NCI-H2227 treated with DMSO at 0.1 percent for 48 hours (cell line): ENCODE measurements at places on chromosomes 5 and 9.
A peak's percentile ranks its signal among the peaks of the same experiment; 100 is the strongest.

- no peak for DNase-seq
Measured at GRCh38 chr9:133102190-133103021, 18.6 kb downstream of the RALGDS start.

GRCh38 chr5:820245-820644 lies 30.5 kb downstream of the ZDHHC11 start:
- no peak for DNase-seq

DNA sequence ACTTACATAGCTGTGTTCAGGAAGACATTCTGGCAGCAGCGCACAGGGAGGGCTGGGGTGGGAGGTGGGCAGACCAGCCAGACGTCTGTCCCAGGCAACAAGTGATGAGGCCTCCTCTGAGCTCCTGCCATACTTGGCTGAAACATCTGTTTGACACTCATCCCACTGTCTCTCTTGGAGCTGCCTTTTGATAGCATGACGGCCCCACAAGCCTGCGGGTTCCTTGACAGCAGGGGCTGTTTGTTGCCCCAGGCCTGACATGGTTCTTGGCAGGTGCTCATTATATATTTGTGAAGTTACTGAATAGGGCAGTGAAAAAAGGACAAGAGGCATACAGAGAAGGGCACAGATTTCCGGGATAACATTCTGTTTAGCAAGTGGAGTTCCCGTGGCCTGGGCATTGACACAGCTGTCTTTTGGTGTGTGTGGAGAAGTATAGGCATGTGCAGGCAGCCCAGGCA lies 22.2 kb upstream of the B4GALT1 start:
- no peak for DNase-seq

- no peak for DNase-seq
Measured at GRCh38 chr9:89903141-89903475, 298.3 kb downstream of the GADD45G start.

DNA sequence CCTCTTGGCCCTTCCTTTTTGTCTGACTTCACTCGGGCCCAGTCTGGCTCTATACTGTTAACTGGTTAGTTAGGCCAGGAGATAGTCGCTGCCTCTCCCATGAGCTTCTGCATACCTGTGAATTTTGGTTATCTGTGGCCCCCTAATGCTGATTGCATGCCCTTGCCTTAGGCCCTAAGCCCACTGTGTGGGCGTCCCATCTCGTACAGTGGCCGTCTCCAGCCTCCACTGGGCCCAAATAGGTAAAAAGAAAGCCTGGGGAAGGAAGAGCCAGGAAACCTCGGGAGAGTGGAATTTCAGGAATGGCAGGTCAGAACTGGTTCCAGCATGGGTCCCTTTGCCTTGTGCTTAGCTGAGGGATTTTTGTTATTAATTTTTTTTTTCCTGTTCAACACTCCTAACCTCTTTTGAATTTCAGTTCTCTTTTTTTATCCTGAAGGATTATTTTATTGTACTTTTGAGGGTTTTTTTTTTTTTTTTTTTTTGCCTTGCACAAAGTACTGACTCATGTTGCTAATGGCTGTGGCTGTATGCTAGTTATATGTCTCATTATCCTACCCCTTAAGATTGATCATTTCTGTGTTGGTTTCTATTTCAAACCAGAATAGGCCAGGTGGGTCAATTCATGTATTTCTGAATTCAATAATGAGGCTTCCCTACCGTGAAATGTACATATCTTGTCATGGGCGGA lies 3.4 kb downstream of the PRRC2B start:
- DNase-seq: no peak

- peak; percentile 17 for DNase-seq
Measured at GRCh38 chr9:5442400-5443011, 4.8 kb upstream of the PLGRKT start.

- DNase-seq: no peak
Measured at GRCh38 chr9:125435776-125436612, 174.4 kb downstream of the GAPVD1 start.

- no peak for DNase-seq
Measured at GRCh38 chr9:115018547-115019435, 88.4 kb upstream of the TNFSF8 start.

DNA sequence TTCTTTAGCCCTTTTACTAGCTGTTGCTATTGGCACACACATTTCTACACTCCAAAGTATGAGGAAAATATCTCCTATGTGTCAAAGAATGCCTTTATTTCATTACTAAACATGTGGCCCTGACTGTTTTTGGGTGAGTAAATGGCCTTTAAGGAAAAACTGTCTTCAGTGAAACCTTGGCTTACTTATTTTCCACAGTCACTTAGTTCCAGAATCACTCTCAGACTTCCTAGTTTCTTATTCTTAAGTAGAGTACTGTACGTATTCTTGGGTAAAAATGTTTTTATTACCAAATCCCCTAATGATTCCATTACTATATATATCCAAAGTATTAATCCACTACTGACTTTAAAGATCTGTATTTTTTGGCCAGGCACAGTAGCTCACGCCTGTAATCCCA lies 27.5 kb downstream of the ERP44 start:
- no peak for DNase-seq

GRCh38 chr5:115838885-115839518 lies 2.4 kb downstream of the ATG12 start:
- DNase-seq: peak; percentile 35

DNA sequence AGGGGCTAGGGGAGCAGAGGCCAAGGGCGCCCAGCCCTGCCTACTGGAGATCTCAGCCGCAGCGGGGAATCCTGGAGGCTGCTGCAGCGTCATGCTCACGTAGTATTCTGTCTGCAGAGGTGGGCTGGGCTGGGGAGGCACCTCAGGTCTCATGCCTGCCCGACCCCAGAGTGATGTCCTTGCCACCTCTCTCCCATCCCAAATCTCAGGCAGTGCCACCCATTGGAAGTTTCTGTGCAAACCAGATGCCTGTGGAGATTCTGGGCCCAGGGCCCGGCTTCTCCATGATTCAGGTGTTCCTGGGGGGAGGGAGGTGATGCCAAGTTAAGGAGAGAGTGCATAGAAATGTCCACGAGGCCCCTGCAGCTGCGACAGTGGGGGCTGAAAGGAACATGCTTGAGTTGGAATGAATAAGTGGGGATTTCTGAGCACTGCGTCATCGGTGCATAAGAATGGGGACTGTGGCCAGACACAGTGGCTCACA lies 72.0 kb downstream of the ANKRD33B start:
- DNase-seq: no peak

- DNase-seq: no peak
Measured at GRCh38 chr5:43171926-43172325, 20.1 kb upstream of the NIM1K start.

DNA sequence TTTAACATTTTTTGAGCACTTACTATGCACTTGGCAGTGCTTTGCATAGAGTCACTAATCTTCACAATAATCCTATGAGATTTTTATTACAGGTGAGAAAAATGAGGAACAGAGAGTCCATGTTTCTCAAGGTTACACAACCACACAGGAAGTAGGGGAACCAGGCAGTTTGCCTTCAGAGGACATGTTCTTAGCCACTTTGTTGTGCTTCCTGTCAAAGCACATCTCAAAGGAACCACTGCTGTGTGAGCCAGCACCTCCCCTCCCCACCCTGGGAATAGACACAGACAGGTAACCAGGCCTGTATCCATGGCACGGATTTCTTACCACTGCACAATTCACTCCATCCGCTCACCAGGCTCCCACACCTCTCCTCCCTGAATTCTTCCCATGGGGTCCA lies 6.3 kb upstream of the DNAJB5 start:
- no peak for DNase-seq

DNA sequence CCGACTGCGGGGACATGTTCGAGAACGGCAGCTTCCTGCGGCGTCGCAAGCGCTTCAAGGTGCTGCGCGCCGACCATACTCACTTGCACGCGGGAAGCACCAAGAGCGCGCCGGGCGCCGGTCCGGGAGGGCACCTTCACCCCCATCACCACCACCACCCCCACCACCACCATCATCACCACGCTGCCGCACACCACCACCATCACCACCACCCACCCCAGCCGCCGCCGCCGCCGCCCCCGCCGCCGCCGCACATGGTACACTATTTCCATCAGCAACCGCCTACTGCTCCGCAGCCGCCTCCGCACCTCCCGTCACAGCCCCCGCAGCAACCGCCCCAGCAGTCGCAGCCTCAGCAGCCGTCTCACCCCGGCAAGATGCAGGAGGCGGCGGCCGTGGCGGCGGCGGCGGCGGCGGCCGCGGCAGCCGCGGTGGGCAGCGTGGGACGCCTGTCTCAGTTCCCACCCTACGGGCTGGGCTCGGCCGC lies 514 bp downstream of the FOXB2 start:
- DNase-seq: no peak

- no peak for DNase-seq
Measured at GRCh38 chr5:12999667-13000066, 944.8 kb downstream of the DNAH5 start.

DNA sequence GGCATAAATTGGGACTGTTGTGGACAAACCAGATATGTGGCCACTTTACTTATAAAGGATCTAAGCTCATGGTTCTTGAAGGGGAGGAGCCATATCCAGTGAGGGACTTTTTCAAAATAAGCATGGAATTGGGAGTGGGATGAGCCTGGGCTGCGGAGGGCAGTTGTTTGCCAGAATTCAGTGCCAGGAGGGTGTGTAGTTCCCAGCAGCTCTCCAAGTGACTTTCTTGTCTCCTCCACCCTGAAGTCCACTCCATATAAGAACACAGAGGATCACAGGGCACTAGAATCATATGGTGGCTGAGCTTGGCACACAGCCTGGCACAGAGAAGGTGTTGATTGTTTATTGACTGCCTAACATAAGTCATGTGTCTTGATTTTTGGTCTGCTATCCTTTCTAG lies 121.1 kb downstream of the CAVIN4 start:
- no peak for DNase-seq

- no peak for DNase-seq
Measured at GRCh38 chr9:114518599-114519022, 13.3 kb upstream of the WHRN start.

DNA sequence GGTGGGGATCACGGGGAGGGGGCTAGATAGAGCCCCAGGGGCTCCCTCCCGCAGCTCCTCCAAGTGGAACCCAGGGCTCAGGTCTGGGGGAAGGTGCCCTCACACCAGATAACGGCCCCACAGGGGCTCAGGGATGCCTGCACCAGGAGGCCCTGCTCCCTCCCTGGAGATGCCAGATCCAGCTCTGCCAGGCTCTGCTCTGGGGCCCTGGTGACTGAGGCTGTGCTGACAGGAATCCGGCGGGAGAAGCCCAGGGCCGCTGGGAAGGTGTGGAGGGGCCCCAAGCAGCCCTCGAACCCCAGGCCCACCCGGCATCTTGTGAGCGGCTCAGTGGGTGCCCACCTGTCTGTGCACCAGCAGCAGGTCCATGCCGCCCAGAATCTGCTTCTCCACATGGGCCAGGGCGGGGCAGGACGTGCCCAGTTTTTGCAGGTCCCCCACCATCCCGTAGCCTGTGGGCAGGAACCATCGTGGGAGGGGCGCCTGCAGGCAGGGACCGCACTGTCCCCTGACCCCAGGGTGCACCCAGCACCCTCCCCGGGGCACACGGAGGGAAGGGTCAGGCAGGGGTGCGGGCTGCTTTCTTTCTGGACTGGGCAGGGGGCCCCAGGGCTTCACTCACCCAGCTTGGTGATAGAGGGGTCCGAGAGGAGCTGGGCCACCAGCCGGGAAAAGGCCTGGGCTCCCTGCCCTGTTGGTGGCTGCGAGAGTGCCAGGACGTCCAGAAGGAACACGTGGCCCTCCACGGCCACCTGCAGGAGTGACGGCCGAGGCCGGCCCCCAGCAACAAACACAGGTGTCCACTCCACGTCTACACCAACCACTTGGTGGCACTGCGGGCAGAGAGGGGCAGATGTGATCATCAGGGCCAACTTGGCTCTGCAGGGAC lies 48.9 kb upstream of the NRARP start:
- no peak for DNase-seq

DNA sequence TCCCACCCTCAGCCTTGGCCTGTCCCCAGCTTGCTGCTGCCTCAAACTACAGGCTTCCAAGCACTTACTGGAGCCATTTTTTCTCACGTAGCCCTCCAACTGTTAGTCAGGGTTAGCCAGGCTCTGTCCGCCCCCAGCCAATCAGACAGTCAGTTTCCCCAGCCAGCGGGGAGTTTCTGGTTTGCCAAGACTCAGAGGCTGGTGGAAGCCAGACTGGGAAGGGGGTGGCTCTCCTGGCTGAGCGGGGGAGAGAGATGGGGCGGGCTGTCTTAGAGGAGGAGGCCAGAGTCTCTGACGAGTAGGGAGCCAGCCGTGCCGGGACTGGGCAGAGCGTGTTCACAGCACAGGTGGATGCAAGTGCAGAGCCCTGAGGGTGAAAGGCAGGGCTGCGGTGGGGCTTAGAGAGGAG lies 15.3 kb downstream of the PROP1 start:
- no peak for DNase-seq

DNA sequence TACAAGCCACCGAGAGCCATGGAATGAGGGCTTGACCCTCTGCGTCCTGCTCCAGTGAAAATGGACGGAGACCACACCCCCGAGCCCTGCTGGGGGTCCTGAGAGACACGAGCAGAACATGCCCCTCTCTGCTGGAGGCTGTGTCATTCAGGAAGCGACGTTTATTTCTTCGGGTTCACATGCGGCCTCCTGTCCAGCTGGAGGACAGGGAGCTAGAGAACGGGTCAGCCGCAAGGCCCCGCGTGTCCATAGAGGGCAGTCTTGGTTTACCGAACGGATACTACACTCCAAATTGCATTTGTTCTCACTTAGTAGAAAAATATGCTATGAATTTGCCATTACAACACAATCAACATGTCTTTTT lies 36.1 kb downstream of the MRPL36 start:
- no peak for DNase-seq

- DNase-seq: peak; percentile 4
Measured at GRCh38 chr9:132877824-132878694, at the start of gene AK8. Gene AK8 (minus strand): TSS chr9:132878284. CDS start chr9:132878255, 29 bp downstream.

DNA sequence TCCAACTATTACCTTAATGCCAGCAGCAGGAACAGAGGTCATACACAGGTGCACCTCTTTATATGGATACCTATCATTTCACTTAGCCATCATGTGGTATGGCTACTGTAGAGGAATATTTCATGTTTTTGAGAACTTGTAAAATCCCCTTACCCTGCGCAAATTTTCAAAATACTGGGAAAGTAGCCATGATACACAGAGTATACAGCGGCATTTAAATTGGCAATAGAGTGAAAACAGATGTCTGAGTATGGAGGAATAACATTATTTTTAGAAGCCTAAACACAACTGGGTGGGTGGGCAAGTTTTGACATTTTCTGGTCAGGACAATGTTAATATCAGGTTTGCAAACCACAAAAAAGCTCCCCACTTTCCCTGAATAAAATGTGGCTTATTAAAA lies 109.5 kb downstream of the SMIM23 start:
- DNase-seq: no peak

GRCh38 chr5:122078116-122079110 lies at the start of gene LOX:
Gene LOX (minus strand): TSS chr5:122078259. CDS start chr5:122077985, 274 bp downstream.
- DNase-seq: peak; percentile 53

GRCh38 chr5:5374009-5374715 lies 48.3 kb upstream of the ICE1 start:
- no peak for DNase-seq

- DNase-seq: no peak
Measured at GRCh38 chr9:14520341-14520740, 172.9 kb downstream of the ZDHHC21 start.
